HT-29 (cell line): ENCODE measurements at places on chromosomes 13 and 19. TPM values are rescaled to one million over a fixed set of nuclear protein-coding genes. Genes with fewer than 3 reads are reported as not detected.

The SYNE4 gene
- 8.6 and 9.4 TPM in 2 replicates for total RNA-seq

The ZNF835 gene
- not detected in 2 replicates for total RNA-seq

The ZNF444 gene
- total RNA-seq = 73.7 and 112 TPM in 2 replicates

The TNFSF13B gene
- 0.08 and 0.15 TPM in 2 replicates for total RNA-seq

The RFXAP gene
- 1.7 and 2.0 TPM in 2 replicates for total RNA-seq

The TNNT1 gene
- total RNA-seq = 4.5 and 5.0 TPM in 2 replicates

The GNG14 gene
- total RNA-seq = not detected in 2 replicates

The NLRP7 gene
- total RNA-seq = not detected in 2 replicates

The RDH8 gene
- total RNA-seq = not detected in 2 replicates

The DHDH gene
- 0.10 and 0.42 TPM in 2 replicates for total RNA-seq

The FPR3 gene
- total RNA-seq = not detected in 2 replicates

The PRR22 gene
- 2.1 and 3.9 TPM in 2 replicates for total RNA-seq

The ZNF554 gene
- total RNA-seq = 1.2 TPM in 2 replicates

The PSG3 gene
- total RNA-seq = not detected in 2 replicates

The PCDH8 gene
- total RNA-seq = not detected in 2 replicates

The NLRP11 gene
- total RNA-seq = 0.08 TPM in 1 of 2 replicates, not detected in the other

The NFIX gene
- 22.4 and 32.3 TPM in 2 replicates for total RNA-seq

The PEAK3 gene
- not detected in 2 replicates for total RNA-seq

The KDELR1 gene
- total RNA-seq = 150 and 189 TPM in 2 replicates
